NCI-H1694 (cell line): ENCODE measurements at places on chromosomes 12 and 14.

- DNase-seq: no peak
Observed at GRCh38 chr12:120584343-120585149, 3.3 kb upstream of the POP5 start.

GRCh38 chr14:30596935-30597334, 25.2 kb upstream of the SCFD1 start:
- no peak for DNase-seq

DNA sequence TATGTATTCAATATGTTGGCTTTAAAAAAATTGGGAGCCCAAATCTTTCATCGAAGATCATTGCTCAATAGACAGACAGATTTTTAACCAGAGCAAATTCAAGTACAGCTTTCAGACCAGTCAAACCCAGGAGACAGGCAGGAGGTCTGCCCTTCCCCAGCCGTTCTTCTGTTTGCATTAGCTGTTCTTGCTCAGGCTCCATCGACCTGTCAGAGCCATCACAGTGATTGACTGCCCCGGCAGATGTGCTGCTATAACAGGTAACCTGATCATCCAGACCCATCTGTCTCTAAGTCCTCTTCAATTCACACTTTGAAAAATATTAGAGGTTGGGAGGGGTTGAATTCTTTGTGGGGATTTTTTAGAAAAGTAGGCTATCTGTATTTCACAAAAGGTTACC, 453.5 kb downstream of the FOXG1 start:
- DNase-seq: peak; percentile 98

DNA sequence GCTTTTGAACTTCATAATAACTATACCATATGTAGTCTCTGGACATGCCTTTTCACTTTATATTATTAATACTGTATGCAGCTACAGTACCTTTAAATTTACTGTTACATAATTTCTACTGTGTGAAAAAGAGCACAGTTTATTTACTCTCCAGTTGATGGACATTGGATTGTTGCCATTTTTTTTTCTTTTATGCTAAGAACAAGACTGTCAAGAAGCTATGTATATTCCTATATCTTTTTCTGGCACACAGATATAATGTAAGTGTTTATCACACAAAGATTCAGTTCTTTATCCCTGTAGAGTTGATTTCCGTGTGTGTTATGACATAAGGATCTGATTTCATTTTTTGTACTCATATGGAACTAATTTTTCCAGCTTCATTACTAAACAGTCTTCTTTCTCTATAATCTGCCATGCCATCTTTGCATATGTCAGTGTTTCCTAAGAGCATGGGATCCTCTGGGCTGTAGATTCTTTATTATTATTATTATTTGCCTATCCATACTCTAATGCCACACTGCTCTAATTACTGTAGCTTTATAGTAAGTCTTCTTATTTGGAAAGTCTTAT, 593.0 kb upstream of the ATP2B1 start:
- DNase-seq: no peak

DNA sequence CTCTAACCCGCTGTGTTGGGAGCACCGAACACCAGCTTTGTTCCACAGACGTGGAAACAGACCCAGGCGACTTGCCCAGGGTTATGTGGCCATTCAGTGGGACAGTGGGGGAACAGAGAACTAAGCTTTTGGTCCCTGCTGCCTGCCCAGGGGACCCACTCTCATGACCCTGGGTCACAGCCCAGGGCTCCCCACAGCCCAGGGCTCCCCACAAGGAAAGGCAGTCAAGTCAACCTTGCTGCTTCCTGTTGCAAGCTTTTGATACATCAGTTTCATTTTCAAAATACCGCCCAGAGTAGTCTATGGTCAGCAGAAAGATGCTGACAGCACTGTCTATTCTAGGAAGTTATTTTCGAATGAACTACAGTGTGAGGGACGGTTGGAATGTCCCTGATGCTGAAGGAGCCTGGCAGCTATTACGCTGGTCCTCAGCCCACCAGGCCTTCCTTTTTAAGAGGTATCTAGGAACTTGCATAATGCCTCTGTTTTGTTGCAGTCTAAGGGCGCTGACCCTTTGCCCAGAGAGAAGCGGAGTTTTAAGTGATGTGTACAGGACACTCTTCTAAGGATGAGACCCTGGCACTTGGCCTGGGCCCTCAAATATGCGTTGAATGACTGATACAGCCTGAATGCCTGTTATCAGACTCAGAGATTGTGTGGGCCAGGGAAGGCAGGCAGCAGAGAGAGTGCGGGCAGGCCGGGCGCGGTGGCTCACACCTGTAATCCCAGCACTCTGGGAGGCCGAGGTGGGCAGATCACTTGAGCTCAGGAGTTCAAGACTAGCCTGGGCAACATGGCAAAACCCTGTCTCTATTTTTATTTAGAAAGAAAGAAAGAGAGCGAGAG, 12.6 kb upstream of the TTC7B start:
- DNase-seq: no peak

DNA sequence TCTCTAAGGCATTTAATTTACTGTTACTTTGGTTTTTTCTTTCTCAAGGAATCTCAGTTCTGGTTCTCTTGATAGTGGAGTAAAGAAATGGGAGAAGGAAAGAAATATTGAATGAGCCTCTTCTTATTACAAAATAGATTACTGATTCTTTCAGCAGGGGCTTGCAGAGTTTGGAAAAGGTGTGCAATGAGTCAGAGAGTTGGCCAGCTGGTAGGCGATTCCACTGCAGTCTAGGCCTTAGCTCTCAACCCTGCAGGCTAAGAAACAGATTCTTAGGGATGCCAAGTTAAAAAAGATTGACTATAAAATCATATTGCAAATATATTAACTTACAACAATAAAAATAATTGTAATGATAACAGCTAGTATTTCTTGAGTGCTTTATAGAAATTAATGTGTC, 25.8 kb downstream of the NR1H4 start:
- no peak for DNase-seq

- DNase-seq: no peak
Observed at GRCh38 chr12:55982319-55982936, 8.6 kb downstream of the RAB5B start.

- DNase-seq: no peak
Observed at GRCh38 chr12:63317286-63317846, 166.4 kb upstream of the AVPR1A start.

GRCh38 chr12:90868626-90869025, 86.3 kb downstream of the CCER1 start:
- no peak for DNase-seq

DNA sequence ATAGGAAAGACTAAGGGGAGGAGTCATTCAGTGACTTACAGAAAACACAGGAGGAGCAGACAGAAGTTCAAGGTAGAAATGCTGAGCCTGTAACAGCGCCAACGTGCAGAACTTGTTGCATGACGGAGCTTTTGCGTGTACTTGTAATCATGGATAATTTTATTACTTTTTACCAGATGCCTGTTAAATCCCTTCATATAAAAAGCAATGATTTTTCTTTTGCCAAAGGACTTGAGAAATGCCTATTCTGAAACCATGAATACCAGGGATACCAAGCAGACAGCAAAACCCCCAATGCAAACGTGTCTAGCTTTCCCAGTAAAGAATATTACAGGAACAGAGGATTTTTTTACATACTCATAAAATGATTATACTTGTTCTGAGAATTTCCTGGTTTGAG, 163.6 kb upstream of the GSC start:
- no peak for DNase-seq

GRCh38 chr14:106872611-106873446, 1346.4 kb downstream of the TMEM121 start:
- DNase-seq: peak; percentile 68

GRCh38 chr14:55028066-55028465, 1.0 kb downstream of the SOCS4 start:
- no peak for DNase-seq

DNA sequence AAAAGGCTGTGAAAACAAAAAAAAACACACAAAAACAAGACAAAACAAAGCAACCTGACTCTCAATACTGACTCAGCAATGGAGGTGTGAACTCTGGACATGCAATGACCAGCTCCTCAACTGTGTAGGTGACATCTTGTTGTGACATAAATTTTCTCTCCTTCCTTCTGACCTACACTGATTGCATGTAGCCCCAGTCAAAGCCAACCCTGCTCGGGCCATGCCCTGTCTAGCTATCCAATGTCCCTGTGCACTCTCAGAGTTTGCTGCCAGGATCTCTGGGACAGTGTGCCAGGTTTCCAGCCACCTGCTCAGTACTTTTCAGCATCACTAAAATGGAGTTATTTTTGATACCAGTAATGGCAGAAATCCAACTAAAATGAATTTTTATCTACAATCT, 18.9 kb upstream of the CRACR2A start:
- DNase-seq: peak; percentile 28

- no peak for DNase-seq
Observed at GRCh38 chr12:32541754-32542374, 137.2 kb upstream of the DNM1L start.

DNA sequence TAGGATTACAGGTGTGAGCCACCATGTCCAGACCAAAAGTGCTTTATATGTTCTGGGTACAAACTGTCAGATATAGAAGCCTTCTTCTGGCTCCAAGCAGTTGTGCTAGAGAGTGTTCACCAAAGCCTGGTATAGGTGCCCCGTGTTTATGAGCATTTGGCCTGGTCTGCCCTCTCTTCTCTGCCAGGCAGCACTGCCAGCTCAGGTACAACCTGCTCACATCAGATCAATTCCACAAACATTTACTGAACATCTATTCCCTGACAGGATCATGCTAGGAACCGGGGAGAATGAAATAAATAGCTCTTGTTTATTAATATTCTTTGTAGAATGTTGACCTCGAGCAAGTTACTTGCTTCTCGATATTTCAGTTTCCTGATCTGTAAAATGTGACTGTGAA, 20.0 kb upstream of the SOCS2 start:
- no peak for DNase-seq

DNA sequence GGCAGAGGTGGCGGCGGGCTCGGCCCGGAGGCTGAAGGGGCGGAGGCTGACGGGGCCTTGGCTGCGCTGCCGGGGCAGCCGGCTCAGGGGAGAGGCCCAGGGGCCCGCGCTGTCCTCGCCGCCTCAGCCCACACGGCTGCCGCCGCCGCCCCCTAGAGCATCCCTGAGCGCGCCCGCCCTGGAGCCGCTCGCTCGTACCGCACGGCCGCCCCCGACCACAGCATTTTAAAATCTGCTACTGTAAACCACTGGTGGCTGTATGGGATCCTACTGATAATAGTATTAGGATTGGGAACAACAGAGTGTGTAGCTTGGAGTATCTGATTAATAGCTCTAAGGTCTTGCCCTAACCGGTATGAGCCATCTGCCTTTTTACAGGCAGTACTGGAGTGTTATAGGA, 22.2 kb upstream of the EDDM3A start:
- DNase-seq: no peak

DNA sequence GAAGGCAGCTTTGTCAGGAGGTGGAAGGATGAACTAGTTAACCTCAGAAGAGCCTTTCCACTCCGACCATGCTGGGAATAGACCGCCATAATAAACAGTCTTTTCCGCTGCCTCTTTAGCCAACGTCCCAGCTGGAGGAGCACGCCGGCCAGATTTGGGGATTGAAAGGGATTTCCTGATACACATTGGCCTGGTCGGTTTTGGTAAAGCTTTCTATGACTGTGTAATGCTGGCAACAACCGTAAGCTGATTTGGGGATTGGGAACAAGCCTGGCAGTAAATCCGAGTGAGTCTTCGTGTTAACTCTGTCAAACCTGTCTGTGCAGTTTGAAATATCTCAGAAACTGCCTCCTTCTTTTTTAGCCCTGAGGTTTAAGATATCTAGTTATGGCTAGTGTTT, 87.0 kb downstream of the DAD1 start:
- DNase-seq: no peak

DNA sequence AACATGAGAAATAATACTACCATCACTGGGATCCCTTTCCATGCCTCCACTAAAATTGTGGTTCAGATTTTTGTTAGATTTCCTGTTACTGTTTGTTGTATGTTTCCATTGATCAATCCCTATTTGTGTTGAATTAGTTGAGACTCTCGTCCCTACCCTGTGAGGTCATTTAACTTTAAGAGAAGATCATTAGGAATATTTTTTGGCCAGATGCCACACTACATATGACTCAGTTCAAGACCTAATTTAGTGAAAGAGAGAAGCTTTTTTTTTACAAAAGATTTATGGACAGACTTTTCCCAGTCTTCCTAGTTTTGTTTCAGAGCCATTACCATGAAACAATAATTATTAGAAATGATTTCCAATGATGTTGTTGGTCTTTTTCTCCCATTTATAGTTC, 35.5 kb downstream of the CPSF6 start:
- DNase-seq: no peak

GRCh38 chr14:73771848-73772638, 57.9 kb upstream of the PNMA1 start:
- peak; percentile 79 for DNase-seq

DNA sequence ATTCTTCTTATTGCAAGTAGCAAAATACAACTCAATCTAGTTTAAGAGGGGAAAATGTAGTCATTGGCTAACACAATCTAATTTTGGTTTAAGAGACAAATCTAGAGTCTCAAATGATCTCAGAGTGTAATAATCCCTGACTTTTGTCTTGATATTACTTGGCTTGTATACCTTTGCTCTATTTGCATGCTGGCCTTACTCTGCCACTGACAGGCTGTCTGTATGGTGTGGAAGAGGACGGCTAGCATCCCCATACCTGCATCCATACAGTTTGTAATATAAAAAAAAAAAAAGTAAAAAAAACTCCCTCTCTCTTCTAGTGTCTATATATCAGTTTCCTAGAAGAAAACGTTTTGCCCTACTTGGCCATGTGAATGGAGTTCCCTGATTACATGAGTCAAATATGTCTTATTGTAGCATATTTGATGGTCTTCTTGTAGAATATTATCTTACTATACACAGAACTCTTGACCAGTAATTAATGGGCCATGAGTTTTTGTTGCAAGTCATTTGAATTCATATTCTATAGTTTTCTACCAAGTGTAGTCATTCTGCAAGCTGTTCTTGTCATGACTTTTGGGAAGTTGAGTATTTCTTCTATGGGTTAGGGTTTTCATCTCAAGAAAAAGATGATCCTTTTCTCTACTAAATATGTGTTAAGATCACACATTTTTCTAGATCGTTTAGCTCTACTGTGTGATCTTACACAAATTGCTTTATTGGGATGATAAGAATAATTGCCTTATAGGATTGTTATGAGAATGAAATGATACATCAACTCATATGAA, 8.2 kb downstream of the HIF1A start:
- DNase-seq: no peak

DNA sequence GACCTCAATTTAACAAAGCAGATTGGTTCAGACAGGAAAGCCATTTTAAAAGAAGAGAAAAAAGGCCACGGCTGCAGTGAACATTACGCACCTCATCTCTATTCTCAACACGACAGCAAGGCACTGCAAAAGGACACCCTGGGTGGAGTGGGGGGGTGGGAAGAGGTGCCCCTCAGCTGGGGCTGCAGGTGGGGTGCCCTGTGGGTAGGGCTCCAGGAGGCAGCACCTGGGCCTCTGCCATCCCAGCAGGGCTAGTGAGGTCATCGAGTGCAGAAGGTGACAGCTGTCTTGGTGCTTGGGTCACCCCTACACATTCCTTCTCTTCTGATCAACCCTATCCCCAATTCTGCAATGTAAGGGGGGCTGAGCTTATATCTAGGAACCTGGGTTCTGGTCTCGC, 142.9 kb upstream of the PRMT8 start:
- DNase-seq: no peak

GRCh38 chr14:34912182-34912581, 37.0 kb upstream of the BAZ1A start:
- no peak for DNase-seq
